ENCODE measurements at places on chromosomes 12 and 14.

GRCh38 chr12:130155416-130156073, 6.7 kb upstream of the FZD10 start:
- DNase-seq: no peak

DNA sequence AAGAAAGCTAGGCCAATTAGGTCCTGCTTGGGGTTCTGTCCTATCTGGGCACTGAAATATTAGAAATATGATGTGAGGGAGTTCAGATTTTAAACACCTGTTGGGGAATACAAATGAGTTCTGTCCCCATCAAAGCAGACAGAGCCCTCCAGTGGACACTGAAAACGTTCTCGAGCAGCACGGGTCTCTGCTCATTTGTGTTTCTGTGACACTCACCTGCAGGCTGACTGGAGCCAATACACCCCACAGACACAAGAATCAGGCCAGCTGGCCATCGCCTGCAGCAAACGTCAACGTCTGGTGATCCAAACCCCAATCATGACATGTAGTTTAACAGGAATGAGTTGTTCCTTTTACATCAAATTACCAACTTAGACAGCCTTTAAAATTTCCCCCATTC, 493.4 kb upstream of the TMEM132C start:
- no peak for DNase-seq

- DNase-seq: no peak
These were observed 107.5 kb upstream of the SYT10 start for GRCh38 chr12:33547084-33547483.

DNA sequence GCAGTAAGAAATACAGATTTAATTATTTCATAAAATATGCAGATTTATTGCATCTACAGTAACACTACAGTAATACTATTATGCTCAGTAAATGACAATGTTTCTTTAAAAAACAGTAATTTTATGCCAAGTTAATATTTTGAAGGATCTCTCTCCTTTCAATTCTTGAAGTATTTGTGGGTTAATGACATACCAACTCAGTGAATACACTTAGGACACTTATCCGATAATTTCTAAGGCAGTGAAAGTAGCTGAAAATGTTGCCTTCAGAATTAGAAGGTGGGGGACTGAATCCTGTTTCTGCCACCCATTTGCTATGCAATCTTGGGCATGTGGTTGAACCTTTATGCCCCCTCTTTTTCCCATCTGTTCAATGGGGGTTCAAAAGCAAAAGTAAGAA, 24.8 kb upstream of the IFNG-AS1 start:
- DNase-seq: no peak

DNA sequence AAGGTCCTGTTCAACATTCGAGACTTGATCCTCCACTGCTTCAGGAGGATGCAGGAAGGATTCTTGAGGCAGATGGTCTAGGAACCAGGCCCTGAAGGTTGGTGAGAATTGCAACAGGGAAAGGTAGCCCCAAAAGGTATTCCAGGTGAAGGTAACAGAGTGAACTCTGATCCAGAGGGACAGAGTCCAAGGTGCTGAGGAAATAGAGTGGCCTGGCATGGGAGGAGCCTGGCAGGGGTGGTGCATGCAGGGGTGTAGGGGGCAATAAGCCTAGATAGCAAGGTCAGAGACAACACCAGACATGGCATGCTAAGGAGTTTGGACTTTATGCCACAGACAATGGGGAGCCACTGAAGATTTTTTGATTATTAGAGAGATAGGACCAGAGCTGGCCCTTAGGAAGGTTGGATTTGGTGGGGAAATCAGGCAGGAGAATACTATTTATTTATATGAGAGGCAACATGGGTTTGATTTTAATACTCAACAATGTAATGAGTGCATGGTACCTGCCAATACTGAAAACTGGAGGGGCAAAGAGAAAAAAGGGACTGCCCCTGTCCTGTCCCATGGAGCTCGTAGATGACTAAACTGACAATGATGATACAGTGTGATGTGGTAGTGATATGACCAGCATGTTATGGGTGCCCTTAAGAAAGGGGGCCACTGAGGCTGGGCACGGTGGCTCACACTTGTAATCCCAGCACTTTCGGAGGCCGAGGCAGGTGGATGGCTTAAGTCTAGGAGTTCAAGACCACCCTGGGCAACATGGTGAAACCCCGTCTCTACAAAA, 50.5 kb upstream of the TMED10 start:
- no peak for DNase-seq

GRCh38 chr12:101767537-101767936, 28.3 kb upstream of the SYCP3 start:
- no peak for DNase-seq

DNA sequence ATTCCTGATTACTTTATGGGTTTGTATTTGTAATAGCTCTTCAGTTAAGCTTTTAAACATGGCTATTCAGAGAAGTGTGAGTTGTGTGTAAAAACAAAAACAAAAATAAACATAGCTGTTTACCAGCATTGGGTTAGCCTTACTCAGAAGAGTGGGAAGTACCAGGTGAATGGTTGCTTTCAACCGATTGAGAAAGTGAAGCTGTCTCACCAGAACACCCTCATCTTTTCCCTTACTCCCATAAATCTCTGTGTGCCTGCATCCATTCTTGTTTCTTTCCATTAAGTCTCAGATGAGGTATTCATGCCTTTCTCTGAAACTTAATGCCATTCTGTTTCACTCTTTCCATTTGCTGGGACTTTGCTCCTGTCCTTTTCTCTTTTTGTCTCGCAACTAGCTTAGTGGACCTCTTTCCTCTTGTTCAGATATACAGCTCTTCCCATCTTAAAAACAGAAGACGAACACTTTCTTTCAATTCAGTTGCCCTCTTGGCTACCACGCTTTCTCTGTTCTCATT, 10.7 kb downstream of the BORCS5 start:
- no peak for DNase-seq

DNA sequence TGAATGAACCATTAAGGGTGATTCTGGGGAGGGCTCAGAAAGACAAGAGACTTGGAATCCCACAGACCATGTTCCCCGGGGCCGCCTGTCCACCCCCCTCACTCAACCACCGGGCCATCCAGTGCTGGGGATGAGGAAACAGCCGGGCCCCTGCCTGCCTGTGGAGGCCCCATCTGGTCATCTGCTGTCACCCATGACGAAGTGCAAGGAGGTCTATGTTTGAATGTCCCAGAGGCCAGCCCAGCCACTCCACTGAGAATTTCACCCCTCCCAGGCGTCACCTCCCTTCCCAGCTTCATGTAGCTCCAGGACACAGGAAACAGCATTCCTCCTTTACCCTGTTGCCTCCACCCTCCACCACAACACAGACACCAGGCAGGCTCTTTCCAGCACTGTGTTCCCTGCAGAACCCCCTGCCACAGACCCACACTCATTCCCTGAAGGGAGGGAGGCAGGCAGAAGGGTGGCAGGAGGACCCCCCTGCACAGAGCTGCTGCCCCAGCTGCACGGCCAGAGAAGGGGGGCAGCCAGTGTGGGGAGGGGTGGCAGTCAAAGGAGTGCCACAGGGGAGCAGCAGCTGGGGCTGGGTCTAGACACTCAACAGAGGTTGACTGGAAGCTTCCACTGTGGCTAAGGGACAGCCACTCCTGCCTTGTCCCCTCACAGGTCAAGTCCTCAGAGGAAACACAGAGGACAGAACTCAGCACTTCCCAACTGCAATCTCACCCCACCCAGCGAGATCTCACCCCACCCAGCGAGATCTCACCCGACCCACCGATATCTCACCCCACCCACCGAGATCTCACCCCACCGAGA, 50.3 kb upstream of the PPP2R5C start:
- no peak for DNase-seq

GRCh38 chr14:57875296-57875695, 9.4 kb upstream of the SLC35F4 start:
- no peak for DNase-seq

GRCh38 chr12:47387994-47388393, 308.2 kb upstream of the AMIGO2 start:
- DNase-seq: no peak

DNA sequence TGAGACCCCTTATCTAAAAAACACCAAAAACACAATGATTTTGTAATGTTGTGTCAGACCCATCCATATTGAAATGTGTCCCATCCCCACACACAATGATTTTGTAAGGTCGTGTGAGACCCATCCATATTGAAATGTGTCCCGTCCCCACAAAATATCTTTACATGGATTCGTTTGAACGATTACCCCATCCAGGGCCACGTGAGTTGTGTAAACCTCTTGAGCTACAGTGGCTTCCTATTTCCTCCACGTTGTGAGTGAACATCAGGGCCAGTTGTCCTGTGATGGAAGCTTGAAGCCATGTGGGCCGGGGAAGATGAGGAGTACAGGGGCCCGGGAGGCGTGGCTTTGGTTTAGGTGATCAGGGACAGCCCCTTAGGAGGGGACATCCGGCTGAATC, 27.0 kb upstream of the ULK1 start:
- no peak for DNase-seq

DNA sequence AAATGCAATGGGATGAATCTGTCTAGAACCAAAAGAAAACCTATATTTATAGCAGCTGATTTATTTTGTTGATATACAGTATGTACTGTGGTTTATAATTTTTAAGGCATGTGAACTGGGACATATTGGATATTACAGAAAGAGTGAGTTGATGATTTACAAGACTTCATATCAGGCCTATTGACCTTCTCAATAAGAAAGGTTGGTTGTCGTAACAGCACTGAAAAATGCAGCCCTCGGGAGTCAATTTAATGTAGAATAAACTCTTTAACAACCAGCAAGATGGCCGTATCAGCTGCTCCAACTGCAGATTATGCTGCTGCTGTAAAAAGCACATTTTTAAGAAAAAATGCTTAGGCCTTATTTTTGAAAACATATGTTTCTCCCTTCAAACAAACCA, 407.3 kb downstream of the GXYLT1 start:
- DNase-seq: no peak

- no peak for DNase-seq
These were observed 78.9 kb upstream of the GZMB start for GRCh38 chr14:24712909-24713308.

DNA sequence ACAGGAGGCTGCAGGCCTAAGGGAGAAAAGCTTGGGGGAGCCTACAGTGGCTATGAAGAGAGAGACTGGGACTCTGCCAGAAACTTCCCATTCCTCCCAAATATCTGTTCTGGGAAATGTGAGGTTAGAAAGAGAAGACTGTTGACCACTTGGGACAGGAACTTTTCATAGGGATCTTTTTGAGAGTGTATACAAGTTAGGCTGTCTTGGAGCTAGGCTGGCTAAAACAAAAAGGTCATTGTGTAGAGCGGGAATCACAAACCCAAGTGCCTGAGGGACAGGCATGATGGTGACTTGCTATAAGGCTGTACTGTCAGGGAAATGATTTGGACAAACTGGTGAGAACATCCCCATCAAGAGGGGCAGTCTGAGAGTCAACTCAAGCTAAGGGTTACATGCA, 175.1 kb downstream of the GRIP1 start:
- DNase-seq: no peak

All from activated T-helper 1 cell treated with anti-CD3 and anti-CD28 coated beads, Interleukin-2, amount 50 U/mL, for 16 hours (primary cell).